ENCODE measurements at places on chromosomes 11 and 22.

GRCh38 chr11:95306801-95307200 lies 75.8 kb upstream of the SESN3 start:
- DNase-seq = no peak

- no peak for DNase-seq
These were observed 30.8 kb downstream of the CBL start for GRCh38 chr11:119236891-119237290.

- DNase-seq = no peak
These were observed 497.2 kb downstream of the BUD13 start for GRCh38 chr11:116275635-116276034.

DNA sequence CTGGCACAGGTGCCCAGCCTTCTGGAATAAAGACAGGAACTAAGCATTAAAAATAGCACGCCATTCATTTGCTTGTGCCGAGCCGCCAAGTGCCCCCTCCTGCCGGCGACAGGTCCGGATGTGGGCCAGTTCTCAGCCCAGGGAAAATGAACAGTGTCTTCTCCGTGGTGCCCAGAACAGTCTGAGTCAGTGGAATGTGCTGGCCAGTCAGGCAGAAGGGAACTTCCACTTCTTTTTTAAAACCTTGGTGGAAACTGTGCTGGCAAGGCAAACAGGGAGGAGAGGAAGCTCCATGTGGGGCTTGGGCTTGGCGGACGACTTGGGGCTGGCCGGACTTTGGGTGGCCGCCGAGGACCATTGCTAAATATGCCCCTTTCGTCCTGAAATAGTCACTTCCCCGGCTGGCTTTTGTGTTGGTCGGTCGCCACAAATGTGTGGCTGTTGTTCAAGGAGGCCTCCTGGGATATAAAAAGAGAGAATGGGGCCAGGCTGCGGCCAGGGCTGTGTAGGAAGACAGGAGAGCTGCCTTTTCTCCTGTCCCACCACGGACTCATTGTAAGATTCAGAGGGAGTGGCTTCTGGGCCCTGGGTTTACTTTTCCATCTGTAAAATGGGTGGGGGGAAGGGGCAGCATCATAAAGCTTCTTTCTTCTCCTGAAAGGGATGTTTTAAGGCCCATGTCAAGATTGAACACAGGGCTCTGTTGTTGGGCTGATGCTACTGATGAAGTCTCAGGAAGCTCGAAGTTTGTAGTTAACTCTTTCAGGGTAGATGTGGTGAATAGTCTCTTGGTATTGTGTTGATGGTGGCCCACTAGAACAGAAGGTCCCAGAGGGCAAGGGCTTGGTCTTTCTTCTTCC lies 101.0 kb downstream of the PTPRJ start:
- DNase-seq = no peak

GRCh38 chr11:102343809-102344208 lies 3.2 kb upstream of the BIRC2 start:
- no peak for DNase-seq

Data from stimulated activated CD8-positive, alpha-beta memory T cell treated with anti-CD3 and anti-CD28 coated beads, Interleukin-7, amount 100 ng/mL, for 24 hours (primary cell).